Uterine smooth muscle cell (primary cell): ENCODE measurements at places on chromosomes 7 and 10. TPM values are rescaled to one million over a fixed set of nuclear protein-coding genes. Genes with fewer than 3 reads are reported as not detected.

RAB19 gene
- not detected in 2 replicates for total RNA-seq

ZNF273 gene
- 3.7 and 4.1 TPM in 2 replicates for total RNA-seq

MINPP1 gene
- 33.6 and 34.5 TPM in 2 replicates for total RNA-seq

KIFBP gene
- total RNA-seq: 42.2 and 55.6 TPM in 2 replicates

SCIN gene
- total RNA-seq: under 0.01 and 0.25 TPM in 2 replicates

ZC3HAV1 gene
- total RNA-seq: 25.3 and 28.9 TPM in 2 replicates

PDE6C gene
- total RNA-seq: not detected in 2 replicates

FKBP6 gene
- under 0.01 TPM in 1 of 2 replicates, not detected in the other for total RNA-seq

EPO gene
- not detected in 2 replicates for total RNA-seq

NUDT13 gene
- 1.6 and 1.8 TPM in 2 replicates for total RNA-seq

TAS2R5 gene
- total RNA-seq: 0.55 and 1.00 TPM in 2 replicates

MUC3A gene
- total RNA-seq: under 0.01 TPM in 1 of 2 replicates, not detected in the other

OTUD1 gene
- total RNA-seq: 4.6 and 8.5 TPM in 2 replicates

KCP gene
- 0.55 and 5.2 TPM in 2 replicates for total RNA-seq

AKR1D1 gene
- total RNA-seq: under 0.01 TPM in 1 of 2 replicates, not detected in the other

EFCAB10 gene
- total RNA-seq: not detected in 2 replicates

TFPI2 gene
- total RNA-seq: 380 and 620 TPM in 2 replicates

PCGF5 gene
- total RNA-seq: 32.5 and 35.7 TPM in 2 replicates

PON2 gene
- 47.4 and 49.4 TPM in 2 replicates for total RNA-seq

OR13A1 gene
- not detected in 2 replicates for total RNA-seq

CHN2 gene
- 0.44 and 0.87 TPM in 2 replicates for total RNA-seq

LBX1 gene
- not detected in 2 replicates for total RNA-seq

UNC5B gene
- 11.2 and 51.4 TPM in 2 replicates for total RNA-seq

CYP2C19 gene
- total RNA-seq: not detected in 2 replicates

MACROH2A2 gene
- total RNA-seq: 3.9 and 5.5 TPM in 2 replicates

RHEB gene
- 72.6 and 73.9 TPM in 2 replicates for total RNA-seq

EIF4EBP2 gene
- 16.4 and 17.2 TPM in 2 replicates for total RNA-seq

FAM25C gene
- not detected in 2 replicates for total RNA-seq

ANKRD61 gene
- 0.44 TPM in 1 of 2 replicates, not detected in the other for total RNA-seq

PSAP gene
- 481 and 1,349 TPM in 2 replicates for total RNA-seq

MOGAT3 gene
- not detected in 2 replicates for total RNA-seq

RTKN2 gene
- 4.6 and 6.3 TPM in 2 replicates for total RNA-seq

ANKRD30A gene
- not detected in 2 replicates for total RNA-seq

SMO gene
- total RNA-seq: 10.8 and 29.2 TPM in 2 replicates

LGI1 gene
- not detected in 2 replicates for total RNA-seq

FAM25G gene
- not detected in 2 replicates for total RNA-seq

TMEM139 gene
- under 0.01 TPM in 1 of 2 replicates, not detected in the other for total RNA-seq

PTF1A gene
- total RNA-seq: not detected in 2 replicates
